Left cardiac atrium (tissue), 4 donors: ENCODE measurements at places on chromosomes 5 and 9. TPM values are rescaled to one million over a fixed set of nuclear protein-coding genes. Genes with fewer than 3 reads are reported as not detected.

DNA sequence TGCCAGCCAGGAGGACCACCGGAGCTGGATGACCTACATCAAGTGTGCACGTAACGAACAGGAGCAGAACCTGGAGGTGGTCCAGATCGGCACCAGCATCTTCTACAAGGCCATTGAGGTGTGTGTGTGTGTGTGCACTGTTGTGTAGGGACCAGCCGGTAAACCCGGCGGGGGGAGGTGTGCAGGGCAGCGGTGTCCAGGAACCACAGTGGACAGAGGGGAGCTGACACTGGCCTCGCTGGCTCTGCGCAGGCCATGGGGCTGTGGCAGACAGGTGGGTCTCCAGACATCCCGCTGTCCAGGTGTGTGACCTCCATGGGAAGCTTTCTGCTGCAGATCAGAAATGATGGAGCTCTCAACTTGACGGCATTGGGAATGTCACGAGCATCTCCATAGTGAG is 3.8 kb downstream of the PRDM12 start:
- DNase-seq: no peak

DNA sequence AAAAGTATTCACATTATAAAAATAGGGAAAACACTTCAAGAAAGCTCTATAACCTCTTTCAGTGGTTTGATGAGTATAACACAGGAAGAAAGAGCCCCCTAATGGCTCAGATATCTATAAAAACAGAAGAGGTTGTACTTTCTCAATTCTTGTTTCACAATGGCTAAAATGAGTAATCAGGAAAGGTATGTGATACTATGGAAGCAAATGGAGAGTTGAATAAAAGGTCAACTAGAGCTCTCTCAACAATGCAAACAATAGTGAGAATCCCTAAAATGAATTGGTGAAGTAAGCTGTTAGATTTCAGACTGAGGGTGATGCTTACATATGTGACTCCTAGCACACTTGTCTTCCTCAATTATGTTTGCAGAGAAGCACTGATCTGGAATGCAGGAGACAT is 584.6 kb upstream of the CDH18 start:
- DNase-seq: no peak

GRCh38 chr5:99187611-99188010 is 258.8 kb upstream of the CHD1 start:
- no peak for DNase-seq

DNA sequence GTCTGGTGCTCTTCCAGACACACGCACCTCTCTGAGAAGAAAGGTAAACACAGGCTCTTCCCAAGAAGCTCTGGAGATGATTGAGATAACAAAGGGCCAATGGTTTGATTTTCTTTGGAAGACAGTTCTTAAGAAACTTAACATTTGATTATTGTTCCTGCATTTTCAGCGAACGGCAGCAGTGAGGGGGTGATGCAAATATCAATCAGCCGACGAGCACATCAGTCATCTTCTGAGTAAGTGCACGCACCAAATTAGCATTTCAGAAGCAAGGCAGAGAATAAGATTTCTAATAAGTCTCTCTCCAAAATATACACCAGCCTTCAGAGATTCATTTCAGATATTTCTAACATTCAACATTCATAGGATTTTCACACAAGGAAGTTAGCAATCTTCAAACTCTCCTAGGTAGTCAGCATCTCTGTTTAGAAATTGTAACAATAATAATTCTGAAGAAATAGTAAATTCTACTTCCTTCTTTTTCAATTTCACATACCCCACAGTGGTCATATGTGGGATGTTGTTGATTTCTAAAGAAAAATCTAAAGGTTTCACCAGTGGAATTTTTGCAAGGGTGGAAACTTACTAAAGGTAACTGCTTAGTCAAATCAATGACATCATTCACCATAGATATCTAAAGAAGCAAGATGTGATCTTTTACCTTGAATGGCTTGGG is 250.3 kb downstream of the SEC61B start:
- DNase-seq: no peak

DNA sequence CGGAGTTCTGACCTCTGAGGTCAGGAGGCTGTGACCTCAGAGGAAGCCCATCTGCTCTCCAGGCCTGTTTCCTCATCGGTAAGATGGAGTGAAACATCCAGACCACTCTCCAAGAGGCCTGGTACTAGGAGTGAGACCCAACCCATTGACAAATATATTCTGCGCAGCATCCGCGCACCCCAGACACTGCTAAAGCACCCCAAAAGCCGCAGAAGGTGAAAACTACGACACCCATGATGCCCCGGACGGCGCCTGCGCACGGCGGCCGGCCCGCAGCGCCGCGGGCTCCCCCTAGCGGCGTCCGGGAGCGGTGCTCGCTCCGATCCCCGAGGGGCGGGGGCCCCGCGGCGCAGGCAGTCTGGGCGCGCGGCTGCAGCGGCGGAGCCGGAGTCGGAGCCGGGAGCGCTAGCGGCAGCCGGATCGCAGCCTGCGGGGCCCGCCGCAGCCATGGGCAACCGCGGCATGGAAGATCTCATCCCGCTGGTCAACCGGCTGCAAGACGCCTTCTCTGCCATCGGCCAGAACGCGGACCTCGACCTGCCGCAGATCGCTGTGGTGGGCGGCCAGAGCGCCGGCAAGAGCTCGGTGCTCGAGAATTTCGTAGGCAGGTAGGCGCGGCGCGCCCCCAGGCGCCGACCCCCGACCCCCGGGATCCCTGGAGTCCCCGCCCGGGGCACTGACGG is at the start of gene DNM1:
DNM1 (plus strand) TSS at position 356 of the 683 bp plus-strand sequence; CDS start at position 448, 92 bp downstream.
- peak; percentile 62 for DNase-seq

DNA sequence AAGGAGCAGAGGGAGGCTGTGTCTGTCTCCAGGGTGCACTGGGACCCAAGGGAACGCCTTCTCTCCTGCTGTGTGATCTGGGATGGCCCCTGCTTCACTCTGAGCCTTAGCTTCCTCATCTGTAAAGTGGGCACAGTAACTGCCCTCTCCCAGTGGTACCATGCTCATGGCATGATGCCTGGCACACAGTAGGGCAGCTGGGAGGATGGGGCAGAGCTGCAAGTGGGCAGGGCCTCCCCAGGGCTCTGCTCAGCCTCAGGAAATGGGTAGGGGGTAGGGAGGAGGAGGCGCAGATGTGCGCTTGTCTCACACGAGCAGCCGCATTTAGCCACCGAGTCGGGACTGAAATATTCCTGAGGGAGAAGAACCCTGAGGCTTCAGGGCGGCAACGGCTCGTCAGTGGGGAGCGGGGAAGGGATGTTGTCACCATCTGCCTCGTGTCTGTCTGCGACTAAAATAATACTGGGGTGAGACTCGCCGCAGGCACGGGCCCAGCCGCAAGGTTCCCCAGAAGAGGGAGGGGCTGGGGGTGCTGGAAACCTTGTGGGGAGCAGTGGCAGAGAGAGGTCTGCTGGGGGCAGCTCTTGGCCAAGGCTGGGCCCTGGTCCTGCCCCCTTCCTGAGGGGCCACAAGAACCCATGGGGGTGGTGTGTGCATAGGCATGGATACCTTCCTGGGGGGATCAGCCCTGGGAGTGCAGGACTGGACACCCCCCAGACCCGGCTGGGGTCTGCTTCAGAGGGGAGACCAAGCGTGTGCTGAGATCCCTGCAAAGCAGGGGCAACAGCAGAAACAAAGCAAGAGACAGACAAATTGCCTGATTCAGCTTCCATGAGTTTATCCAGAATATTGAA is 55.2 kb upstream of the PSD2 start:
- DNase-seq: no peak

- DNase-seq: no peak
Measured at GRCh38 chr9:113416149-113416721, 5.7 kb downstream of the C9orf43 start.

DNA sequence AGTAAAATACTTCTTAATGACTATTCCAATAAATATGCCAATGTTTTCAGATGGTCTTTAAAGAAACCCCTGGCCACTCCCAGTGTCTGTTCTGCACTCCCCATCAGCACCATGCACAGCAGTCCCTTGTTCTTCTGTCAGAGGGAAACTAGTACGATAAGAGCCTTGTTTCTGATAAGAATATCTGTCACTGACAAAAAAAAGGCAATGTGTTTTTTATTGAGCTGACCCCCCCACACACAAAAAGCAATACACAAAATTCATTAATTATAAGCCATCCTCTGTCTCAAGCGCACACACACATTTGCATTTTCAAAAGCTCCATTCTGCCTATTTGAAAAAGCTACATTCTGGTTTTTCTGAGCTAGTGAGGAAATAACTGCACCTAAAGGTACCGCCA is 119.1 kb downstream of the ENC1 start:
- no peak for DNase-seq

DNA sequence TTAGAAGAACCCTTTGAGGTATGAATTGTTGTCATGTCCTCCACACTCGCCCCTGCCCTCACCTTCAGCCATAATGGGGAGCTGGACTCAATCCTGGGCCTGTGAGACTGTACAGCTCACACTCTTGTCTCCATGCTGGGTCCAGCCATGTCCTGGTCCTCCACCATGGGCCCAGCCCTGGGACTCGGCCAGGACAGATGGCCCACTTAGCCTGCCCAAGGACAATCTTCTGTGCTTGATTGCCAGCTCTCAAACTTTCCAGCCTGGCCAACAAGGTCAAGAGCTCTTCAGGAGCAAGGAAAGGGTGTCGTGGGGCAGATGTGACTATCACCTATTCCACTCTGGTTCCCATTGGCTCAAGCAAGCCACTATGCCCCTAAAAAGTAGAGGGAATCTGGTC is 90.8 kb downstream of the HRH2 start:
- no peak for DNase-seq

DNA sequence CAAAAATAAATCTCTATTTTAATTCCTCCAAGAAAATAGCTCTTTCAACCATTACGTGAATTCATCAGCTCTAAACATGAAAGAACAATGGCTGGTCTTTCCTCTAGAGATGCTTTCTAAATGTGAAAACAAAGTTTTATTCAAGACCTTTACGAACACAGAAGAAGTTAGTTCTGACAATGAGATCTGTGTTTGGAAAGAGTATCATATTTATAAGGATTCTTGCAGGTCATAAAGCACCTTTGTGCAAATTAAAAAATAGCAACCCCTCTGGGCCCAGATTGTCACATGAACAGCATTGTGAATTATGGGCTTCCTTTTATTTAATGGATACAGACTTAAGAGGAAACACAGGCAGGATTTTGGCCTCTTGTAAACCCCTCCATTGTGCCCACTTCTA is 17.7 kb upstream of the FTMT start:
- DNase-seq: no peak

GRCh38 chr5:116002116-116002906 is 30.0 kb upstream of the ARL14EPL start:
- DNase-seq: no peak

GRCh38 chr5:32251871-32252458 is 60.8 kb downstream of the MTMR12 start:
- DNase-seq: no peak

DNA sequence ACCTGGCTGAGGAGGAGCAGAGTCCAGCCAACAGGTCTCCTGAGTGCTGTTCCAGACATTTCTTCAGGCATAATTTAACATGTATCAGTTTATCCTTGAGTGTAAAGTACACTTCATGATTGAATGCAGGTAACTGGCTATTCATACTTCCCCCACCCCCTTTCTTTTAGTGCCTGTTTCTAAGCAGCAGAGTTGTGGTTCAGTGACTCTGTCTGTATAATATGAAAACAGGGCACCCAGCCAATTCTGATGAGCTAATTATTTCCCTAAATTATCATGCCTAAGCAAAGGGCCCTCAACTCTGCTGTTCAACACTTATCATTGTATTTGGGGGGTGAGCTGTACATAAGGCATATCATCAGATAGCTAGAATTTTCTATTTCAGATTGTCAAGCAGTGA is 51.9 kb upstream of the ZSWIM6 start:
- DNase-seq: no peak

DNA sequence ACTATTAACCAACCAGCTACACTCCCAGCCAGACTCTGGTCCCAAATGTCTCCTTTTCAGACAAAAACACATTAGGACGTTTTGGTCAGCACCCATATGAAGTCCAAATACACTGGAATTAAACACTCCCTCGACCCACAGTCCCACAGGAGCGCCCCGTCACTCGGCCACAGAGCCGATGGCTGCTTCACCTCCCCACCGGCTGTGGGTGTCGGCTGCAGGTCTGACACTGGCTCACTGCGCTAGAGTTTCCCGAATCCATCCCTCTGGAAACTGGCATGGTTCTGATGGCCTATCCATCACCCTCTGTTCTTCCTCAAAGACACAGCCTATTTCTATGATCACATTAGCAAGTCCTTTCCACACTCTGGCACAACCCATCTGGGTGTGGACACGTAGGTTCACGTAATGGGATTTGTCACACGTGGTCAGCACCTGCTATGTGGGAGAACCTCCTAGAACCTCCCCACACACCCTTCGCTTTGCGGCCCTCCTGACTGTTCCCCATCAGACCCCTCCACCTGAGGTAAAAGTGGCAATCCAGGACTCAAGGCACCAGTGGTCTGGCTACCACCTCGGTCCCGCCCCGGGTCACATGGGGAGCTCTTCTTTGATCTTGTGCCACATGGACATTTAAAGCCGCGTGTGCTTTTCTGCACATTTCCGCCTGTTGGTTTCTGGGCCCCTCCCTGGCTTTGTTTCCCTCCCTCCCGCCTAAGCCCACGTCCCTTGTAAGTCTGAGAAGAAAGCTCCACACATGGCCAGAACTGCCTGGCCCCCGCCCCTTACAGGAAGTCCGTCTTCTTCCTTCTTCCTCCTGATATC is 131.1 kb upstream of the PHYKPL start:
- peak; percentile 58 for DNase-seq

DNA sequence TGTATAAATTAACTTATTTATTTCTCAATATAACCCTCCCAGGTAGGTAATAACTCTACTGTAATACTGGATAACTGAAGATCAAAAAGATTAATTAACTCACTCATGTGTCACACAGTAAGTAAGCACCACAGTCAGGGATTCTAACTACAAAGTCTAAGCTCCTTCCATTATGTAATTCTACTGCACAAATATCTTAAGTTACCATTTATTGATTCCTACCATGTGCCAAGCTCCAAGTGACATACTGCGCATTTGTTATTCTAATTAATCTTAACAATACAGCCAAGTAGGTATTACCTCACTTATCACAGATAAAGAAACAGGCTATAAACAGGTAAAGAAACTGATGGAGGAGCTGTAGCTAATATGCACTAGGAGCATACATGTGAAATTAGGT is 58.3 kb downstream of the RANBP6 start:
- DNase-seq: no peak

DNA sequence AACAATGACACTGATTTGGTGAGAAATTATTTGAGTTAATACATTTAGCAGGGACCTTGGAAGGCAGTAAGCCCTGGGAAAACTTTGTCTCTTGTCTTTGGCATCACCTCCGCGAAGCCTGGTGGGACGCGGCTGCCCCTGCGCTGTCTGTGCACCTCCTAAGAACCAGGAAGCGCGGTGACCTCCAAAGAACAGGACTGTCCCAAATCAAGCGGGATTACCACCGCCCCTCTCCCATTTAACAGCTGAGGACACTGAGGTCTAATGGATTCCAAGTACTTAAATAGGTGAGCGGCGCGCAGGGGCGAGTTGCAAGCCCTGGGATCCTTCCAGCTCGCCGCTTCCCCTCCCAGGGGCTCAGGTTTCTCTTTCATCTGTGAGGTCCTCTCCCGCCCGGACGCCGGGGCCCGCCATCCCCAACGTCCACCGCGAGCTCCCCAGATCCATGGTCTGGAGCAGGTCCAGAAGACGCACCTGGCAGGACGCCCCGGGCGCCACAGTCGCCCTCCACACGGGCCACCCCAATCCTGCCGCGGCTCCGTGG is 432 bp downstream of the STARD4 start:
- DNase-seq: no peak

- DNase-seq: no peak
Measured at GRCh38 chr5:124796495-124796894, 50.1 kb upstream of the ZNF608 start.

- peak; percentile 75 for DNase-seq
Measured at GRCh38 chr5:141855265-141856036, 22.8 kb downstream of the PCDH1 start.

The IRX1 gene
- total RNA-seq: not detected

The PHF24 gene
- total RNA-seq: 0.47 TPM

The SGCD gene
- total RNA-seq: 58.5 TPM

The CEP120 gene
- total RNA-seq: 13.1 TPM
